Stimulated activated CD4-positive, alpha-beta T cell treated with anti-CD3 and anti-CD28 coated beads, Interleukin-12 subunit alpha, Interleukin-12 subunit beta, amount 100 ng/mL, for 48 hours (primary cell): ENCODE measurements at places on chromosomes 3 and 15.
A peak's percentile ranks its signal among the peaks of the same experiment; 100 is the strongest.

GRCh38 chr3:98434412-98434811, 28.6 kb upstream of the OR5K1 start:
- no peak for DNase-seq

GRCh38 chr3:106534206-106534605, 665.4 kb upstream of the CBLB start:
- DNase-seq, result peak; percentile 42

- no peak for DNase-seq
Measured at GRCh38 chr3:48532271-48532976, 24.2 kb downstream of the PFKFB4 start.

GRCh38 chr3:187997490-187997889, 156.5 kb upstream of the LPP start:
- no peak for DNase-seq

DNA sequence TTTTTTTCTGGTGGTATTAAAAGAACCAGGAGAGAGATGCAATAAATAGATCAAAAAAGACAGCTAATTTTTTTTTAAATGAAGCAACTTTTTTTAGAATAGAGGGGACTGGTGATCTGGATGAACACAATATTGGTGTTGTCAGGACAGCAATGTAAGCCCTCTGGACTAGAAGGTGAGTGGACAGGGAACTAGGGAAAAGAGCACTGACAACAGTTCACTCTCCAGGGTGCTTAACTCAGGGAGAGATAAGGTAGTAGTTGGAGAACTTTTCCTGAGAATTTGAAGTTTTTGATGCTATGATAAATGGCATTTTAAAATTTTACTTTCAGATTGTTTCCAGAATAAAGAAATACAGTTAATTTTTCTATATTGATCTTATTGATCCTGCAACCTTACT, 158.3 kb upstream of the STAC start:
- DNase-seq, result no peak

- DNase-seq, result no peak
Measured at GRCh38 chr15:38691965-38692788, 127.6 kb upstream of the RASGRP1 start.

GRCh38 chr3:27714146-27714526, 8.0 kb downstream of the EOMES start:
- no peak for DNase-seq

DNA sequence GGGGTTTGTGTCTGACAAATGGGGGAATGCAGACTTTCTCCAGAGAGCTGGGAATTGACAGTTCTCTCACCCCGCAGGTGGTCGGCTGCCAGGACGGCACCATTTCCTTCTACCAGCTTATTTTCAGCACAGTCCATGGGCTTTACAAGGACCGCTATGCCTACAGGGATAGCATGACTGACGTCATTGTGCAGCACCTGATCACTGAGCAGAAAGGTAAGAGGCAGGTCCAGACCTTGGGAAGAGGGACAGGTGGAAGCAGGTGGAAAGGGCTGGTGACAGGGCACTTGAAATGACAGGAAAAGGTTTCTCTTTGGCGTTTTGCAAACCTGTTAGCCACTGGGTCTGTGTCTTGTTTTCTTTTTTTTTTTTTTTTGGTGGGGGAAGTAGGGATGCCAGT, 36.6 kb downstream of the IFT122 start:
- DNase-seq, result no peak

- no peak for DNase-seq
Measured at GRCh38 chr15:100393008-100393407, 51.2 kb upstream of the ADAMTS17 start.

- DNase-seq, result no peak
Measured at GRCh38 chr3:51379301-51379700, 5.8 kb upstream of the MANF start.

DNA sequence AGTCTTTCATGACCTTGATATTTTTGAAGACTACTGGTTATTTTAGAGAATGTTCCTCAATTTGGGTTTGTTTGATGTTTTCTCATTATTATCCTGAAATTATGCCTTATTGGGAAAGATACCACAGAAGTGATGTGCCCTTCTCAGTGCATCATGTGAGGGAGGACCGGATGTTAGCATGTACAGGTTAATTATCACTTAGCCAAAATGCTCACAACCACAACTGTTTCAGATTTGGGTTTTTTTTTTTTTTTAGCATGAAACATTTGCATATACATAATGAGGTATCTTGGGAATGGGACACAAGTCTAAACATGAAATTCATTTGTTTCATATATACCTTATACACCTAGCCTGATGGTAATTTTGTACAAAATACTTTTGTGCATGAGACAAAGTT, 59.8 kb downstream of the PIK3R4 start:
- DNase-seq, result no peak

- no peak for DNase-seq
Measured at GRCh38 chr3:50147447-50147846, 7.7 kb upstream of the SEMA3F start.

DNA sequence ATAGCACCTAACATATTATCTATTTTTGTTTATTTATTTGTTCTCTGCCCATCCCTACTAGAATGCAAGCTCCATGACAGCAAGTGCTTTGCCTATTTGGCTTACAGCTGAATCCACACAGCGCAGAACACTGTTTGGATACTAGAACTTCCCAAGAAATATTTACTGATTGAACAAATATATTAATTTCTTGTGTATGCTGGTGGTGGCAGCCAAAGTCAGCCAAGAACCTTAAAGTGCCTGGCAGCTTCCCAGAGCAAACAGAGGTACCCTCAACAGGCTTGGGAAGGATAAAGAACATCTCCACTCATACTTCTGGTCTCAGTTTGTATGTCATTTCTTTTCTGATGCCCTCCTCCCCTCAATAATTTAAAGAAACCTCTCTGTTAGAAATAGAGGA, 111.8 kb upstream of the SLC25A36 start:
- DNase-seq, result no peak

GRCh38 chr3:41092844-41093243, 106.5 kb upstream of the CTNNB1 start:
- no peak for DNase-seq

DNA sequence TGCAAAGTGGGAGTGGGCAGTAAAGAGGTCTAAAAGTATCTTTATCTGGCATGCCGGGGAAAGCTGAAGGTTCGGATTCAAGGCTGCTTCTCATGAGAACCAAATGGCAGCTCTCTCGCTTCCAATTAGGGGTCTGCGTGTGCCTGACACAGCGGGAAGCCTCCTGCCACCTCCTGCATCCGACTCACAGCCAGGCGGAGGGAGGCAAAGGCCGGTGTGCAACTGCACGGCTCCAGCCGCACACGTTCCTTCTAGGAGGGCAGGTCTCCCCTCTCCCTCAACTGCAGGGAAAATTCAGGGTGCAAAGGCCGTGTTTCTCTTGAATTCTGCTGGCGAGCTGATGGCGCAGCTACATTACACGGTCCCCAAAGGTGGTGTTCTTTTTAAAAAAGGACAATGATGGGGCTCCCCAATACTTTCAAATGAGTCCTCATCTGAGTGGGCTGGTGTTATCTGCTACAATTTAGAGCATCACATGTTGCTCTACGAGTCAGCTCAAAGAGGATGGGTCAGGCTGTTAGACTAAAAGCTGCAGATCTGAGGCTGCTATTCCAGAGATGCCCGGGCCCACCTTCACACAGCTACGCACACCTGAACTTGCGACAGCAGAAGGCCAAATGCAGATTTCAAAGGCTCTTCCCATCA, 226.6 kb downstream of the ADAMTS17 start:
- DNase-seq, result no peak

- no peak for DNase-seq
Measured at GRCh38 chr3:187465503-187465902, 97.3 kb downstream of the RTP4 start.

GRCh38 chr3:52240059-52240885, 1.3 kb upstream of the TWF2 start:
- peak; percentile 53 for DNase-seq
